ENCODE measurements at places on chromosomes 4 and X.

DNA sequence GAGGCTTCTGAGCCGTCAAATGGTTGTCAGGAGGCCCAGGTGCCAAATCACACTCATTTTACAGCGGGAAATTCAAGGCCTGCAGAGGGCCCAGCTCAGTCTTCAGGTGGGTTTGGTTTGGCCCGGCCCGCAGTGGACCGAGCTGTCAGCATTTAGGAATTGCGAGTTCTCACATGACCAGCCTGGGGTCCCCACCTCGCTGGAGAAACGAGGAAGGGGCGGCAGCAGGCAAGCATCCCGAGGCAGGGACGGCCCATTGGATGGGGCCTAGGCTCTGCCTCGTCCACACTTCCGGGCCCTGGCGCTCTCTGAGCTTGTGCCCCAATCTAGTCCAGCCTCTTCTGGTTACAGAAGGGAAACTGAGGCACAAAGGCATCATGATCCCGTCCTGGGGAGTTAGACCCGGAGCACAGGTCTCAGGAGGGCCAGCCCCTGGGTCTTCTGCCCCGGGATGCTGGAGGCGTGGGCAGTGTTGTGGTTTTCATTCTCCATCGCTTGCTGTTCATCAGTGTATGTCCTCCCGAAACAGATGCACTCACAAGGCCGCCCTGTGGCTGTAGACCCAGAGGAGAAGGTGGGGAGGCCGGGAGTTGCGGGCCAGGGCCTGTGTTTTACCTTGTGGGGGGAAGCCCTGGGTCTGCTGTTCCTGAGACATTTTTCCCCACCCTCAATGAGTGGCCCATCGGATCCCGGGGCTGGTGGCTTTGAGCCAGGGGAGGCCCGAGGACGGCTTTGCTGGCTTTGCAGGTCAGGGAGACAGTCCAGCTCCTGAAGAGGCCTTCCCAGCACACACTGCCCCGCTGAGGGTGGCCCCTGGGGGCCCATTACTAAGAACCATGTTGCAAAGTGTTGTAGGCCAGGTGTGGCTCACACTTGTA lies 8.9 kb downstream of the PSAPL1 start:
- H3K27me3 ChIP-seq = no peaks in the 10 kb centered on the region
- H3K27ac ChIP-seq = no peak overlapping the region
- H3K36me3 ChIP-seq = no peaks in the 10 kb centered on the region
- H3K4me3 ChIP-seq = no peak overlapping the region

DNA sequence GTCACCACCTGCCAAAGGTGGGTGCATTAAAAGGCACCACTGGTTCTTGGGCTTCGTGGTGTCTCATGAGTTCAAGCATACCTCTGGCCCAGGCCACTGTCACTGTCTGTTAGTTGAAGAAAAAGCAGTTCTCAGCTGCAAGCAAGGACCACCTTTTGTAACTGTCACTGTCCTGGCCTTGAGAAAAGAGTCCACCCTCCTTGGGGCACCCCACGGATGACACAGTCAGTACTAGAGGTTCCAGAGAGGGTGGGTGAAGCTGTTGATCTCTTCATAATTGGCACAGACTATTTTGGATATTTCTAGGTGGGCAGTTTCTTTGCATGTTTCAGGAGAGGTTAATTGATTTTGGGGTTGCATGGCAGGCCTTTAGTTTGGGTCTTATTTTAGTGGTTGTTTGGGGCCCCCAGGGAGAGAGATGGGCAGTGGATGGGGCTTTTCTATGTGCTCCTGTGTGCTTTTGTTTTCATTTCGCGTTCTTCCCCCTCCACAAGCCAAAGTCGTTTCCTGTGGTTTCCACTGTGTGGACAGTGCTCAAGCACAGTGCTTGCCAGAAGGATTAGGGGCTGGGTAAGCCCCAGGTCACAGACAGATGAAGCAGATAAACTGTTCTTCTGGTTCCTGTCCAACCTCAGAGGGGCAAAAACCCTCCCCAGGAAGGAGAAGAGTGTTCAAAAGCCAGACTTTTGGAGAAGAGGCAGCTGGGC lies 156.2 kb upstream of the PPP1R2C start:
- H3K36me3 ChIP-seq = no peaks in the 10 kb centered on the region
- no peak overlapping the region for H3K27ac ChIP-seq
- no peaks in the 10 kb centered on the region for H3K27me3 ChIP-seq
- no peak overlapping the region for H3K4me3 ChIP-seq

DNA sequence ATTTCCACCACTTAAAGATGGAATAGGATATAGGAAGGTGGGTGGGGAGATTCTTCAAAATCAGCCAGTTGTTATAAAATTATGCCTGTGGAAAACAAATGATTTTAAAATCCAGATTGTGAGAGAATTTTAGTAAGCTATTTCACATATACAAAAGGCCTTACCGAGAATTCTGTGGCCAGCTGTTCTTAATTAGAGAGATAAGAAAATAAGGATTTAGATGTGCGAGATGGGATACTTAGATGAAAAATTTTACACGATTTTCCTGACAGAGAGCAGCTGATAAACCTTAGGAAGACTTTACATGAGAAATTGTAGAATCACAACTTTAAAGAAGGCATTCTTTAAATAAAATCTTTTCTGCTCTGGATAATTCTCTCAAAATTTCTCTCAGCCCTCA lies 94.5 kb upstream of the IQCM start:
- no peaks in the 10 kb centered on the region for H3K36me3 ChIP-seq
- DNase-seq = no peak
- no peaks in the 10 kb centered on the region for H3K27me3 ChIP-seq
- H3K4me3 ChIP-seq = no peak overlapping the region
- no peak overlapping the region for H3K27ac ChIP-seq

GRCh38 chr4:78599931-78600375 lies 48.4 kb downstream of the ANXA3 start:
- no peaks in the 10 kb centered on the region for H3K27me3 ChIP-seq
- no peak overlapping the region for H3K4me3 ChIP-seq

- DNase-seq = no peak
- H3K4me1 ChIP-seq = no peaks in the 10 kb centered on the region
- no peak overlapping the region for H3K4me3 ChIP-seq
- no peak overlapping the region for H3K27ac ChIP-seq
These were observed 147.2 kb upstream of the WDFY3 start for GRCh38 chr4:85113706-85114105.

GRCh38 chr4:77176640-77177039 lies 19.6 kb downstream of the CCNG2 start:
- H3K4me1 ChIP-seq = peaks cover 8% of the 10 kb centered on the region
- H3K27ac ChIP-seq = no peak overlapping the region
- peaks cover 25% of the 10 kb centered on the region for H3K27me3 ChIP-seq
- H3K4me3 ChIP-seq = no peak overlapping the region
- H3K36me3 ChIP-seq = no peaks in the 10 kb centered on the region

GRCh38 chr4:130955520-130955919 lies 1859.6 kb downstream of the C4orf33 start:
- H3K27ac ChIP-seq = no peak overlapping the region
- H3K4me1 ChIP-seq = no peaks in the 10 kb centered on the region
- H3K4me3 ChIP-seq = no peak overlapping the region
- no peak for DNase-seq
- no peaks in the 10 kb centered on the region for H3K36me3 ChIP-seq

- no peaks in the 10 kb centered on the region for H3K4me1 ChIP-seq
- no peak for DNase-seq
- no peak overlapping the region for H3K4me3 ChIP-seq
- no peaks in the 10 kb centered on the region for H3K27me3 ChIP-seq
These were observed 2304.0 kb downstream of the ARAP2 start for GRCh38 chr4:33940281-33940680.

GRCh38 chrX:50815120-50815519 lies 1.1 kb upstream of the SHROOM4 start:
- no peak overlapping the region for H3K27ac ChIP-seq
- no peaks in the 10 kb centered on the region for H3K36me3 ChIP-seq
- DNase-seq = no peak
- no peak overlapping the region for H3K4me3 ChIP-seq

GRCh38 chrX:52118262-52118661 lies 49.3 kb upstream of the MAGED4B start:
- H3K4me3 ChIP-seq = no peak overlapping the region
- no peaks in the 10 kb centered on the region for H3K4me1 ChIP-seq
- no peak for DNase-seq
- H3K36me3 ChIP-seq = no peaks in the 10 kb centered on the region
- no peaks in the 10 kb centered on the region for H3K27me3 ChIP-seq

DNA sequence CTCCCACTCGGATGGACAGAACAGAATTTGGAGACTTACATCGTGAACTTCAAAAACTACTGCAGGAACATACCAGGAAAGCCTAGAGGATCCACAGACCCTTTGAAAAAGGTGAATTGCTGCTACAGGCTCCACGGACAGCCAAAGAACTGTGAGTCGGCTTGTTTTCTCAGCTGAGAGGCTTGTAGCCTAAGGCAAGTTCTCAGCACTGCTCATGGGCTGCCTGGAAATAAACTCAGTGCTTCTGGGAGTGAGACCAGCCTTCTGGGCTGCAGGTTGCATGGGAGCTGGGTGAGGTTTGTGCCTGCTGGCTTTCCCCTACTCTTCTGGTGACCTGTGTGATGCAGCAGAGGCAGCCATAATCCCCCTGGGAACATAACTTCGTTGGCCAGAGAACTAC lies 1397.6 kb downstream of the FAM133A start:
- no peaks in the 10 kb centered on the region for H3K4me1 ChIP-seq
- no peak for DNase-seq
- no peaks in the 10 kb centered on the region for H3K27me3 ChIP-seq
- H3K36me3 ChIP-seq = no peaks in the 10 kb centered on the region
